Cortex of kidney (tissue), 1 donor: ENCODE measurements at places on chromosomes 3 and 15.

DNA sequence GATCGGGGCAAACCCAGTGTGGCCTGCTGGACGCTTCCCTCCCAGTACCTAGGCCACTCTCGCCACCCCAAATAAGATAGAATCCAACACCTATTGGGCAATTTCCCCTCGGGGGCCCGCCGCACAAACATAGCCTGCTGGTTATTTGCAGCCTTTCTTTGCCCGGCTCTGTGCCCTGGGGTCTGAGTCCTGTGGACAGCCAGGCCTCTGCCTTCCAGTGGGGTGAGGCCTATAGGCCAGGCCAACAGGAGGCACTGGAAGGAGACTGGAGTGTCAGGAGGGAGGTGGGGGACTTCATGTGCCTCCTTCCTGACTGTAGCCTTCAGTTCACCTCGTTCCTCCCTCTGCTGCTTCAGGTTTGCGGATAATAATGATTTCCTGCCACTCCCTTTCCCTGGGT lies 47.4 kb upstream of the LDHAL6B start:
- no peak for DNase-seq

DNA sequence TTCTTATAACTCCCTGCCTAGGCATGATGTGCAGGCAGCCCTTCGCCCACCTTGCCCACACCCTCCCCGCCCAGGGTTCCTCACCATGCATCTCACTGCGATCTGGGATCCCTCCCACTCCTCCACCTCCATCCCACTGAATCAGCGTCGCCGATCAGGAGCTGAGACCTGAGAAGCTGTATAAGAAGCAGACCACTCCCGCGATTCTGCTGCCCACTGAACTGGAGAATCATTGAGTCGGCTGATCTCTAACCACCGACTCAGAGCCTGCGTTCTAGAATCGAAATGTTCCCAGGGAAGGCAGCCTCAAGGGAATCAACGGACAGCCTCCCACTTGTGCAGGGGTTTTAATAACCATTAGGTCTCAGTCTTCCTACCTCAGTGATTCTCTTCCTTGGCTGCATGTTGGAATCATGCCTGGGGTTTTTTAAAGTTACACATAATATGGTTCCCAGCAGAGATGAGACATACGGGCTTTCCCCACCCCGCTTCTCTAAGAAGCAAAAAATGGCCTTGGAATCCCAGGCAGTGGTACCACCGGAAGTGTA lies 60.2 kb downstream of the TMEM44 start:
- DNase-seq, result no peak

GRCh38 chr3:169237201-169237600 lies 426.3 kb downstream of the MECOM start:
- no peak for DNase-seq

DNA sequence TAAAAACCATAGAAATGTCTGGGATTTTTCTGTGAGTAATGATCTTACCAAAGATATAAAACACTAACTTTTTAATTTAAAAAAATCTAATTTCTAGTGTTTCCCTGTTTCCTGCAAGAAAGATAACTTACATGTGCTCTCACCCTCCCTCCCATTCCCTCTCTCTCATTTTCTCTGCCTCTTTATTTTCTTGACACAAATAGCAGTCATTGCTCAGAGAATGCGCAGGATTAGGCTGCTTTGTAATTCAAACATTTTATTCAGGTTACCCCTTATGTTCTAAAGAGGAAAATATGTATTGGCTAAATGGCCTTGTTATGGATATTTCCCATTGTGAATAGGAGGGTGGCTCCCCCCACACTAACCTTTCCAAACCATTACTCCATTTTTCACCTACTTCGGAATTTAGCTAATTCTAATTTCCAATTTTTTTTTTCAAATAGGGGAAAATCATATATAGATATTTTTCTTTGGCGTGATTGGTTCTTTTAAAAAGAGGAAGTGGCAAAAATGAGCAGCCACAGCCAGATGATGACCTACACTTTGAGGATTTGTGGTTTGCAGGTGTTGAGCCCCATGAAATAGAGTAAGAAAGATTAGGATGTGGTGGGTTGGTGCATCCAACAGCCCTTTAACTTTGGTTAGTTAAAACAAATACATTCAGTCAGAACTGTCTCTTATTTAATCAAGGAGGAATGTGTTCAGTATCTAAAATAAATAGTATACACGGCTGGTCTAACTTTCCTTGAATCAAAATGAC lies 554.4 kb downstream of the IGSF11 start:
- no peak for DNase-seq

DNA sequence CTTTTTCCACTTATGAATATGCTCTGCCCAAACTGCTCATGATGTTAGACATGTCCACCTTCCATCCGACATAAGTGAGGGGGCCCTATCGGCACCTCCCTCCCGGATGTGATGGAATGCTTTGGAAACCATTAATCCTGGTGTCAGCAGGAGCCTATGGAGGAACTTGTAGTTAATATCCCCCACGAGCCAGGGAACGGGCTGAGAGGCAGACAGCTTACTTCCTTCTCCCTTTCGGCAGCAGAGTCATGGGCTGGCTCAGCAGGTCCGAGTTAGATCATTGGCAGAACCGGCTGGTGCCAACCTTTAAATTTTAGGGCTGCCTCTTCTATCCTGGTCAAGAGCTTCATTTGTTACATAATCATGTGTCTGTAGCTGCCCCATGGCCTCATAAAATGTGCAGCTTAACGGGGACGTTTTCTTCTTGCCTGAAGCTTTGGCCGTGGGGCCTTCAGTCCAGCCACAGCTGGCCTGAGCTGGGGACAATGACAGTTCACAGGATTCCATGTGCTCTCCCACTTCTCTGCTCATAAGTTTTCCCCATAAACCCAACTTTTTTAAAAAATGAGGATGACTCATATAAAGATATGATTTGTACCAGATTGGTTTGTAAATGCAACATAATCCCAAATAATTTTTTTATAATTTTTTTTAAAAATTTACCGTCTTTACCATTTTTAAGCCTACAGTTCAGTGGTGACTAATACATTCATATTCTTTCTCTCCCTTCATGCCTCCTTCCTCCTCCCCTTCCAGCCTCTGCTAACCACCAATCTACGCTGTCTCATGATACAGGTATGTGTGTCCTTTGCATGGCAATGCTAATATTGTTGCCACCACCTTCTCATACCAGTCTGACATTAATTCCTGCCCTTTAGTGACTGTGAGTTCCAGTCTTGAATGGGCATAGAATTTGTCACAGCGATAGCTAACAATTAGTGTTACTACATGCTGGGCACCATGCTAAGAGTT lies 62.2 kb upstream of the RGMA start:
- DNase-seq, result no peak

DNA sequence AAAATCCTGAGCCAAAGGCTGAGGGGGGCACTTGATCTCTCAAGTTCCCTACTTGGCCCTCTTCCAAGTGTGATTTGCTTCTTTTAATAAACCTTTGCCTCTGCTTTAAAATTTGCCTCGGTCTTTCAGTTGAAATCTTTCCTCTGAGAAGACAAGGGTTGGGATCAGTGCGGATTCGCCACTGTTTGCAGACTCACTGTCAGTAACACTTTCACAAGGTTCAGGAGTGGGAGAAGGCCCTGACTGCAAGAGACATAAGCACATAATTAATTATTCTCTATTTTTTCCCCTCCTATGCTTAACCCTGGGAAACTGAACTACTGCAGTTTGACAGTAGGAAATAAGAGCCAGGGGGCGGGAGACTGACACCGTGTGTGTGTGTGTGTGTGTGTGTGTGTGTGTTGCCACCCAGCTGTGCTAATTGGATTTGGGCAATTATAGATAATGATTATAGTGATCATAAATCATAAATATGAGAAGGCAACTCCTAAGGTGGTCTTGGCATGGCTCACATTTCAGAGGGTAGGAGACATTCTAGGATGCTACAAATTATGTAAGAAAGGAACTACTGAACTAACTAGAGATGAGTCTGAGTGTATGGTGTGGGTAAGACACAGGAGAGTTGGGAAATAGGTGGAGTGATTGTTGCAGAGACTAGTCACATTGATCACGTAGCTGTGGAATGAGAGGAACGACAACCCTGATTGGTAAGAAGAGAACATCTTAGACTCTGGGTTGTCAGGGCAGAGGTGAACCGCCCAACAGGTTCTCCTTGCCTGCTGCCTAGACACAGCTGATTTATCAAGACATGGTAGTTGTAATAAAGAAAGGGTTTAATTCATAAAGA lies 5.5 kb upstream of the ZNF662 start:
- DNase-seq, result no peak

- DNase-seq, result no peak
These were observed 21.6 kb upstream of the RARRES1 start for GRCh38 chr3:158753854-158754253.

DNA sequence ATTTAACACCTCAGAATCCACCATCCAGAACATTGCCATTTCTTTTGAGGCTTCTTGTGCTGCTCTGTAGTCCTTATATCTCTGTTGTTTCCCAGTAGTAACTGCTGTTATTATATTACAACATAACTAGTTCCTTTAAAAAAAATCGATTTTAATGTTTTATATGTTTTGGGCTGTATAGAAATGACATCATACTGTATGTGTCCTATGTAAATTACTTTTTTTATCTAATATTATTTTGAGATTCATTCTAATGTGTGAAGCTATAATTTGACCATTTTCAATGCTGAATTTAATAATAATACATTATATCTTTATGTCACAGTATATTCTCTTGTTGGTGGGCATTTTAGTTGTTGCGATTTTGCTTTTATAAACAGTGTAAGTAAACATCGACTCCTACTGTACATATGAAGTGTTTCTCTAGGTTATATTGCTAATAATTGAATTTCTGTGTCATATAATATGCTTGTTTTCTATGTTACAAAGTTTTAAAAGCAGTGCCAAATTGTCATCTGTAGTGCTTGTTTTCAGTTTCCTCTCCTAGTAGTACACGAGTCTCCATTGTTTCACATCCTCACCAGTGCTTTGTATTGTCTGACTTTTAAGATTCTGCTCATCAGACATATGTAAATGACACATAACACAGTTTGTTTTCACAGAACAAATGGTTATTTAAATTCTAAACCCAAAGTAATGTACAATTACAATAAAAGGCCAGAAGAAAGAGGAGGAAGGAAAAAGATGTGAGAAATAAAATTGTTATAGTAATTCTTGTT lies 172.0 kb upstream of the LRRFIP2 start:
- no peak for DNase-seq
